ENCODE measurements at places on chromosomes 12 and 14.
A peak's percentile ranks its signal among the peaks of the same experiment; 100 is the strongest.

DNA sequence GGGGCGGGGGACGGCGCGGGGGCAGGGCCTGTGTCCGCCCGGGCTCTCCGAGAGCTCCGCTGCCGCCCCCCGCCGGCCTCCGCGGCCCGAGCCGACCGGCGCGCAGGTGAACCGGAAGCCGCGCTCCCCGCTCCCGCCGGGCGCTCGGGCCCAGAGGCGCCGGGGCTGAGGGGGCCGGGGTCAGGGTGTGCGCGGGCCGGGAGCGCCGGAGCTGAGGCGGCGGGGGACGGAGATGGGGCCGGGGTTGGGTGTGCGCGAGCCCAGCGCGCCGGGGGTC, 431 bp downstream of the HIP1R start:
- no peak for DNase-seq

DNA sequence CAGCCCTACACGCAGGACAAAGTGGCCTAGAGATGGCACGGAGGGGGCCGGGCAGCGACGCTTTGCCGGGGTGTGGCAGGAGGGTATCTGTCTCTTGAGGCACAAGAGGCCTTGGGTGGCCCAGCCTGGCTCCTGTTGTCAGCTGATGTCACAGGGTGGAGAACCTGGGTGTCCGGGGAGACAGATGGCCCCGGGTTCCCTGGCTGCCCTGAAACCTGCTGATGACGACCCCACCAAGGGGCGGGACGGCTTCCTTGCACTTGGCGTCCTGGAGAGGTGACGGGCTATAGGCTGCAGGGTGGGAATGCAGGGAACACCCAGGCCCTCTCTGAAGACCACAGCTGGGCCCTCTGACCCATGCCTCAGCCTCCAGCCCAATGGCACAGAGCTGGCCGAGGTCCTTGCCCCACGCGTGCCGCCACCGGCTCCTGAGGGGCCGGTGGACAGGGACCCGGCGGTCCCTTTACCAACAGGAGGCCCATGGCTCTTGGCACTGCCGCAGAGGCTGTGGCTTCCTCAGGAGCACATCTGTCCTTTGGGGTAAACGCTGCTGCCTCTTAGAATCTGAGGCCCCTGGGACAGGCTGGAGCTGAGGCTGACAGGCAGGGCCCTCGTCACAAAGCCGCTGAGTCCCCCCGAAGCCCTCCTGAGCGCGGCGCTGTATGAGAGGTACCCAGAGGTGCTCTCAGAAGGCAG, 16.4 kb downstream of the TRMT61A start:
- no peak for DNase-seq

GRCh38 chr14:56300495-56300894, 182.3 kb downstream of the PELI2 start:
- DNase-seq: no peak

GRCh38 chr14:21073921-21074320, 3.8 kb downstream of the ARHGEF40 start:
- no peak for DNase-seq

- DNase-seq: no peak
These were observed 583.5 kb upstream of the ATP2B1 start for GRCh38 chr12:90292183-90292582.

GRCh38 chr14:33486332-33486890, 464.5 kb downstream of the EGLN3 start:
- DNase-seq: no peak

GRCh38 chr14:100748944-100749343, 22.3 kb downstream of the DLK1 start:
- no peak for DNase-seq

DNA sequence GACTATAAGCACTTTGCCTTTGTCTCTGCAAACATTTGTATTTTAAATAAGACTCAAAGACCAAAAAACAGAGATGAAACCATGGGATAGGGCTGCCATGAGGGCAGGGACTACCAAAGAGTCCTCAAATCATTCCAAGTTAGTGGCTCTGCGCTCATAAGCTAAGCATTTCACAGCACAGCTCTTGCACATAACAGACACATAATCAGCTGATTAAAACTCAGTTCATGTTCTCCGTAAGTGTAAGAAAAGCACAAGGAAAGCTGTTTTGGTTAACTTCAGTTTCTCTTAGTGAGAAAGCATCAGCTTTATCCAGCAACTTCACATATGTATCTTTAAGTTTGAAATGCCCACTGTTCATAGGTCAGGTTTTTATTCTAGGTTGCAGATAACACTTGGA, 54.9 kb downstream of the IRAK3 start:
- DNase-seq: no peak

- no peak for DNase-seq
These were observed 76.5 kb downstream of the RFLNA start for GRCh38 chr12:124371366-124371765.

GRCh38 chr14:51439896-51440295, 199.8 kb downstream of the TMX1 start:
- DNase-seq: no peak

GRCh38 chr14:68157971-68158371, 338.4 kb downstream of the RAD51B start:
- DNase-seq: no peak

DNA sequence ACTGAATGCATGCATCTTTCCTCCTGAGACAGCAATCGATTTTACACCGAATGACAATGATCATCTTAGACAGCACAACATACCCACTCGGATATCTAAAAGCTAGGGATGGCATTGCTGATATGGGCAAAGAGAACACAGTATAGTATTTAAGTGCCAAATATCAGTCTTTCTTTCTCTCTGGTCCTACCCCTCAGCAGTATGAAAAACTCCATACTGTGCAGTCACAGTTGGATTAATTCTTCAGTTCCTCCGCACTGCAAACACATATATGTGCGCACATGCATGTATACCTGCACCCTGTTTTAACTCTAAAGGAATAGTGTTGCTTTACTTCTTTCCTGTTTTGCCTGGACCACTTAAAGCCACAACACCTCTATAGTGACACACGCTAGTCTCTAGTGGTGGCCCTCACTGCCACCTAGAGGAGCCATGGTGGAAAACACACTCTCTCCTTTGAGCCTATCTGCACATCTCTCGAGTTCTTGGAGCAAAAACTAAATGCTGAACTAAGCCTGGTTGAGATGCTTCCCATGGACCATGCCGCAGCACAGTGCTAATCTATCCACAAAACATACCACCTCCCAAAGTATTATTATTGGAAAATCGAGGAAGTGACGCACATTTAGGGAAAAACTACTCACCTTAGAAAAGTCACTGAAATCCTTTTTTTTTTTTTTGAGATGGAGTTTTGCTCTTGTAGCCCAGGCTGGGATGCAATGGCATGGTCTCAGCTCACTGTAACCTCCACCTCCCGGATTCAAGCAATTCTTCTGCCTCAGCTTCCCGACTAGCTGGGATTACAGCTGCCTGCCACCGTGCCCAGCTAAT, 11.9 kb downstream of the TMEM52B start:
- DNase-seq: peak; percentile 21

- DNase-seq: no peak
These were observed 136.1 kb downstream of the KICS2 start for GRCh38 chr12:64085996-64086395.

DNA sequence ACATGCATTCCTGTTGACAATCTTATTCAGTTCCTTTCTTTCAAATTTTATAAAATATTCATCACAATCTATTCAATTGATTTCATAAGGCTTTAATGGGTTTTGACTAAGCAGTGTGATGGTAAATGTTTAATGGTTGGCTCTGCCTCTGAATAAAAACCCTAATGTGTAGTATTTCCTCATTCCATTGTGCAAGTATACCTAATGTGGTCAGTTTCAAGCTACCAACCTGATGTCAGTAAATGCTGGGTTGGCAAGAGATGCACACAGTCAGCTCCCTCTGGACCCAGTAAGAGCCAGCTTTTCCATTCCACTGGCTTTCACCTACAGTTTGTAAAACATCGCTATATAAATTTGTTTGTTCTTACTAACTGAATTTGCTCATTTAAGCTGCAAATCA, 53.9 kb downstream of the METTL25 start:
- no peak for DNase-seq

GRCh38 chr12:27534060-27534764, 10.2 kb downstream of the PPFIBP1 start:
- no peak for DNase-seq

- no peak for DNase-seq
These were observed 193.0 kb downstream of the SYT1 start for GRCh38 chr12:79057540-79057939.

DNA sequence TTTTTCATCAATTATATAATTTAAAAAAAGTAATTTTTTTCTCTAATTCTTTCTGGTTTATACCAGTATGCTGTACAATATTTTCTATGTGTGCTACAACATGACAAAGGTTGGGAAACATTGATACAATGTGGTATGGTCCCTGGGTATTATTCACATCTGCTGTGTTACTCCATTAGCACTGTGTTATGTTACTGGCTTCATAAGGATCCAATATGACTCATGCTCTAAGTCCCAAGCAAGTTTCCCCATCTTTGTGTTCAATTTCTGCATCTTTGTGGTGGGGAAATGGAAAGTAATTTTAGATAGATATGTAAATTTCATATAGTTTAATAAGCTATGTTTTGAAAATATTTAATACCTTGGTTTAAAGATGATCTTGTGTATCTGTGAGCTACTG, 35.8 kb downstream of the FBXO33 start:
- no peak for DNase-seq

GRCh38 chr12:113157218-113157859, 7.8 kb downstream of the CFAP73 start:
- no peak for DNase-seq

- DNase-seq: no peak
These were observed 49.6 kb downstream of the SRGAP1 start for GRCh38 chr12:63894132-63894531.

DNA sequence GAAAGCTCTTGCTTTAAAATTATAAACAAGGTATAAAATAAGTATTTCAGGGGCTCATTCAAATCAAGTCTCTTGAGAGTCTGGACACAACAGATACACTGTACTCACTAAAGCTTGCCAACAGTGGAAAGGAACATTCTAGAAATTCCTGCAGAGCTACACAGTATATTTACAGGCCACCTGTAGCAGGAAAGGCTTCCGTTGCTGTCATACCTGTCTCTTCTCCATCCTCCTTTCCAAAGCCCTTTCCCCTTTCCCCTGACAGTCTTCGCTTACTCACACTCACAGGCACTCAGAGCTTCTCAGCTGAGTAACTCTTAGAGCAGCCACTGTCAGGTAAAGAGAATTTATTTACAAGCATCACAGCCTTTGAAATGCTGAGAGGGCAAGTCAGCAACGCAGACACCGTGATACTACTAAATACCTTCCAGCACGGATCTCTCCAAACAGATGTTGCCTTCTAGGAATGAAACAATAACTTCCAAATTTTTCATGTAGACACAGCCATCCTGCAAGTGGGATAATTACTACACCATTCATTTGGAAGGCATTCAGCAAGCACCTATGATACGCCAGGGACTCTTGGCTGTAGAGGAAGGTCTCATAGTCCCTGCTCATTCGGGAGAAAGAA, 167.9 kb downstream of the FOXN3 start:
- no peak for DNase-seq

DNA sequence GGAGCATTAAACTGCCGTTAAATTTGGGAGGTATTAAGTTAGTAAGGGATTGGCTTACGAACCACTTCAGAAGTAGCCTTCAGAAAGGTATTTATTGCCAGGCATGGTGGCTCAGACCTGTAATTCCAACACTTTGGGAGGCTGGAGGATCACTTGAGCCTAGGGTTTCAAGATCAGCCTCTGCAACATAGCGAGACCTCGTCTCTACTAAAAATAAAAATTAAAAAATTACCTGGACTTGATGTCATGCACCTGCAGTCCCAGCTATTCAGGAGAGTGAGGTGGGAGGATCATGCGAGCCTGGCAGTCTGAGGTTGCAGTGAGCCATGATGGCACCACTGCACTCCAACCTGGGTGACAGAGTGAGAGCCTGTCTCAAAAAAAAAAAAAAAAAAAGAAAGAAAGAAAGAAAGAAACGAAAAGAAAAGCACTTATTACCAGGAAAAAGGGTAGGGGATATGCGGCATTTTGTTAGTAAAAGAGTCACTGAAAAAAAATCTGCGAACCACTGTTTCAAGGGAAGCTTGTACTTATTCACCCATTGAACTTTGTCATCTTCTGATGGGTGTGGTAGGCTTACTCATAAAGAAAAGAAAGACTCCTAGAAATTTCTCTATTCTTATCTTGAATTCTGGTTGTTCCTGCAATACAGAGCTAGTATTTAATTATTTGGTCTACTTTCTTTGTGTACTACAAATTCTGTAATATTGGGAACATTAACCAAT, 33.6 kb upstream of the PLEKHA5 start:
- no peak for DNase-seq

- DNase-seq: peak; percentile 14
These were observed 8.7 kb upstream of the TESPA1 start for GRCh38 chr12:54993181-54993835.

DNA sequence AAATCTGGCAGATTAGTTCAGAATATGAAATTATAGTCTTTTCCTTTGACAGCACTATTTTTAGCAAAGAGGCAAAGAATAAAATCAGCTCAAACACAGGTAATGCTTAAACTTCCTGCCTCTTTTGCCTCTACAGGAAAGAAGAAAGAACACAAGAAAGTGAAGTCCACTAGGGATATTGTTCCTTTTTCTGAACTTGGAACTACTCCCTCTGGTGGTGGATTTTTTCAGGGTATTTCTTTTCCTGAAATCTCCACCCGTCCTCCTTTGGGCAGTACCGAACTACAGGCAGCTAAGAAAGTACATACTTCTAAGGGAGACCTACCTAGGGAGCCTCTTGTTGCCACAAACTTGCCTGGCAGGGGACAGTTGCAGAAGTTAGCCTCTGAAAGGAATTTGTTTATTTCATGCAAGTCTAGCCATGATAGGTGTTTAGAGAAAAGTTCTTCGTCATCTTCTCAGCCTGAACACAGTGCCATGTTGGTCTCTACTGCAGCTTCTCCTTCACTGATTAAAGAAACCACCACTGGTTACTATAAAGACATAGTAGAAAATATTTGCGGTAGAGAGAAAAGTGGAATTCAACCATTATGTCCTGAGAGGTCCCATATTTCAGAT, 17.4 kb downstream of the TMPO start:
- no peak for DNase-seq

Measured in T-helper 17 cell (primary cell).